ENCODE measurements at places on chromosomes 5 and 9.

DNA sequence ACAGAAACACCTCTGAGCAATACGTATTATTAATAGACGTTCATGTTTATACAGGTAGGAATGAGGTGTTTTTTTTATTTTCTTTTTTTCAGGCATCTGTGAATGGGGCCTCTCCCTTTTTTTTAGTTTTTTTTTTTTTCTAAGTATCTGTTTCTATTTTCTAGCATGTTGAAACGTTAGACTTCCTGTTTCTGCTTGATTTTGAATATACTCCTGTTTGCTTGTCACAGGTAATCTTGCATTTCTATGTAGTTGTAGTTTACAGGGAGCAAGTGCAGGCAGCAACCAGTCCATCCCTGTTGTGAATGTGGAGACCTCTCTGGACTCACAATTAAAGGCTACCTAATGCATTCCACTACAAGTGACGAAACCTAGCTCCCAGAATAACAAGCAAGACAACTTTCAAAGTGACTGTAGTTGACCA, 22.8 kb upstream of the TNFAIP8 start:
- no peak for DNase-seq

DNA sequence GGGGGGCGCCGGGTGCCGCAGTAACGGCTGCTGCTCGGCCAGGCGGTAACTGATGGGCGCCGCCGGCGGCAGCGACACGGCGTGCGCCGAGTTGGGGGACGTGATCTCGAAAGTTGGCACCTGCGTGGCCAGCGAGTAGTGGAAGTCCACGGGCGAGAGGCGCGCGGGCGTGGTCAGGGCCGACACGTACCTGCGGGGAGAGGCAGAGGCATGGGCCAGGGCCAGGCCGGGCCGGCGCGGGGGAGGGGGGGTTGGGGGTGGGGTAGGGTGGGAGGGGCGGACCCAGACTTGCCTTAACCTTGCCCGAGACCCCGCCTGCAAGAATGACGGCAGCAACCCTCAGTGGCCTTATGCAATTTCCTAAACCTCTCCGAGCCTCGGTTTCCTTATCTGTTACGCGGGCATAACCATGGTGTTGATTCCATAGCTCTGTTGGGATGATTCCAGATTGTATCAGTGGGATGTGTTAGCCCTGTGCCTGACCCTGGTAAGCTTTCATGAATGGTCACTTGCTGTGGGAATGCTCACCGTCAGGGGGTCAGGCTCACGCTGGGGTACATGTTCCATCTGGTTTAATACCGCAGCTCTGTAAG, 53.0 kb downstream of the PSD2 start:
- peak; percentile 15 for DNase-seq

GRCh38 chr9:132383462-132383883, 23.2 kb downstream of the TTF1 start:
- DNase-seq: no peak

DNA sequence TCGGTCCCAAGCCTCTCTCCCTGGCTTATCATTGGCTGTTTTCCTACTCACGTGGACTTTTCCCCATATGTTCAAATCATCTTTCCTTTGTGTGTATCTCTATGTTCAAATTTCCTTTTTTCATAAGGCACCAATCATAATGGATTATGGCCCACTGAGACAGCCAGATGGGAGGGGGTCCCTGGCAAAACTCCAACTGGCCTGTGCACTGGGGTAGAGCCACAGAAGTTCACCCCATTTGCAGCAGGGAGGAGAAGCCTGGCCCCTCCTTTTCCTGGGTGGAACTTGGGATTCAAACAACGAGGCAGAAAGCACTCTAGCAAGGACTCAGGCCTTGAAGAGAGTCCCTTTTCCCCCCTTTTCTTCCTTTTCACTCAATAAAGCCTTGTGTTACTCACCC, 362.4 kb downstream of the CDH18 start:
- DNase-seq: no peak

GRCh38 chr9:3205421-3206095, 320.2 kb downstream of the RFX3 start:
- DNase-seq: no peak

- DNase-seq: no peak
Measured at GRCh38 chr9:4228606-4229005, 71.3 kb downstream of the GLIS3 start.

GRCh38 chr5:41527201-41527779, 16.9 kb upstream of the PLCXD3 start:
- DNase-seq: no peak

DNA sequence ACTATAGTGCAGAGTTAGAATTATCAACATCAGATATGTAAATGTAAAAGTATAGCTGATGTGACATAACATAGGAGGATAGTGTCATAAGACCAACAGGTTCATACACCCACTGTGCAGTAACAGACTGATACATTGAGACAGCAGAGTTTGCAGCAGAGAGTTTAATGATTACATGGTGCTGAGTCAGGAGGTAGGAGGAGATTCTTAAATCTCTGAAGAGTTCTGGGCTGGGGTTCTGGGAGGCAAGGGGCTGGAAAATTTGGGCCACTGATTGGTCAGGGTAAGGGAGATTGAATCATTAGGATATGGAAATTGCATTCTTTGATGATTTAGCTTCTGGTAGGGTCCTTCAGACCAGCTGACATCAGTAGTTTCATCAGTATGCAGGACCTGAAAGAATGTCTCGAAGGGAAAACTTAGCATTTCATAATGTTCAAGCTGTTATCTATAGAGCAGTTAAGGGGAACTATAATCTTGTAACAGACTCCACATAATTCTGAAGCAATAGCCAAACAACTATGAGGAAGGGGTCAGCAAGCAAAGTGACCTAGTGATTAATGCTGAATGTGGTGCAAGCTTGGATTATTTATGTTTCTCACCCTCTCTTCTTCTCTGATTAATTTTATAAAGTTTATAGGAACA, 35.6 kb downstream of the CCL28 start:
- DNase-seq: no peak

GRCh38 chr5:176514244-176514950, 22.8 kb downstream of the RNF44 start:
- no peak for DNase-seq

DNA sequence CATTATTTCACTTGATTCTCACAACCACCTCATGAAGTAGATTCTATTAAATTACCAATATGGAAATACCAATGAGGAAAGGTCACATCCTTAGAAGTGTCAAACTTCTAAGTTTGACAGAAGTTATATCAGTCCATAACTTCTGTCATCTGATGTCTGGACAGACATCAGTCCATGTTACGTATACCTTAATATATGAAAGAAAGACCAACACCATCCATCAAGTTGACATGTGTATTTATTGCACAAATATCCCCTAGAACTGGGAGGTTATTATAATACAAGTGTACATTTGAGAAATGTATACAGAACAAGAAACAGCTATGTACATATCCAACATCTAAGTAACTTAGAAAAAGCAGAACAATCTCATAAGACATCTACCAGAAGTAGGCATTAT, 6.5 kb upstream of the RAPGEF6 start:
- DNase-seq: no peak

DNA sequence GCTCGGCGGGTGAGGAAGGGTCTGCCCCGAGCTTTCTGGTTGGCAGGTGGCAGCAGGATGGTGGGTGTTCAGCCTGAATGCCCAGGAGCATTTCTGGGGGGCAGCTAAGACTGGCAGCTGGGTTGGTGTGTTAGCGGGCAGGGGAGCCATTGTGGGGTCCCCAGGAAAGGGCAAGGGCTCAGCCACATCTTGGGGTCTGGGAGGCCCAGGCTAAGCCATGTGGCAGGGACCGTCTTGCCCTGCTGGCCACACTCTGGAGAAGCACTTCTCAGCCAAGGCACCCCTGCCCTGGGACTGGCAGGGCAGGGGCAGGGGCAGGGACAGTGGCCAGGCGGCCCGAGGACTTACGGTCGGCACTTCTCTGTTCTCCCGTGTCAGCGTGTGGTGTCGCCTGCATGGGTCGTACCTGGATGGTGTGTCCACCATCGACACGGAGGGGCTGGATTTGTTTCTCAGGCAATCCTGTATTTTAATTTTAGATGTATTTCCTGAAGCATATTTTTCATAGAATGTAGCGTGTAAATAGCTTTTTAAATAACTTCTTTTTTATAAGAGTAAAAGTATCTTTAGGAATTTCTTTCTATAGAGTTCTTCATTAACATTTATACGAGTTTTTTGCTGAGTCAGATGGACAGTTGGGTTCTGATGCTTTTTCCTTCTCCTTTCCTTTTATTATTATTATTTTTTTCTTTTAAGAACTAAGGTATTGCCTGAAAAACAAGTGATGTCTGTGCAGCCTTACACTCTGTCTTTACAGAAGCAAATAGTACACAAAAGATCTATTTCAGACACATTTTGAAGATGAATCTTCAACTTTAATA, 102.0 kb downstream of the PHF2 start:
- no peak for DNase-seq

DNA sequence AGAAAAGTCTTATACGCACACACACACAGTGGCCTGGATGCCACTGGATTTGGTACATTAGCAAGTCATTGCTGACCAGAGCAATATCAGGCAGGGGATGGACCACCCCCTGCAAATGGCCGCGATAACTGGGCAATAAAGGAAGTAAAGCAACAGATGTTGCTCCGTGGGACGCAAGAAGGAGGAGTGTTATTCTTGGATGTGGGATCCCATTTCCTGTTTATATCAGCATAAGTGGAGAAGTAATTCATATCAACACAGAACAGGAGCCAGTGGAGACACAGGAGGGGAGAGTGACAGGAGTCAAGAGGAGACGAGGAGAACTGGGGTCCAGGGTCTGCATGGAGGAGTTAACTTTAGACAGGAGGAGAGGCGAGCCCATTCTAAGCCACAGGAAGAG, 18.4 kb downstream of the RUFY1 start:
- DNase-seq: no peak

DNA sequence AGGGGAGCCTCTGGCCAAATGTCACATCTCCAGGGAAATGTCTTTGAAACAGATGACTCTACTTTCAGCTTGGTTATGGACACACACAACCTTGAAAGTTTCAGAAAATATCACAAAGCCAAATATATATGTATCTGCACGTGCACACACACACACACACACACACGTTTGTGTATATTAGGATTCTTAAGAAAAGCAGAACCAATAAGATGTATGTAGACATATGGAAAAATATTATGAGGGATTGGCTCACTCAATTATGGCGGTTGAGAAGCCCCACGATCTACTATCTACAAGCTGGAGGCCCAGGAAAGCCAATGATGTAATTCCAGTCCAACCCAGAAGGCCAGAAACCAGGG, 194.9 kb downstream of the PALM2AKAP2 start:
- no peak for DNase-seq

DNA sequence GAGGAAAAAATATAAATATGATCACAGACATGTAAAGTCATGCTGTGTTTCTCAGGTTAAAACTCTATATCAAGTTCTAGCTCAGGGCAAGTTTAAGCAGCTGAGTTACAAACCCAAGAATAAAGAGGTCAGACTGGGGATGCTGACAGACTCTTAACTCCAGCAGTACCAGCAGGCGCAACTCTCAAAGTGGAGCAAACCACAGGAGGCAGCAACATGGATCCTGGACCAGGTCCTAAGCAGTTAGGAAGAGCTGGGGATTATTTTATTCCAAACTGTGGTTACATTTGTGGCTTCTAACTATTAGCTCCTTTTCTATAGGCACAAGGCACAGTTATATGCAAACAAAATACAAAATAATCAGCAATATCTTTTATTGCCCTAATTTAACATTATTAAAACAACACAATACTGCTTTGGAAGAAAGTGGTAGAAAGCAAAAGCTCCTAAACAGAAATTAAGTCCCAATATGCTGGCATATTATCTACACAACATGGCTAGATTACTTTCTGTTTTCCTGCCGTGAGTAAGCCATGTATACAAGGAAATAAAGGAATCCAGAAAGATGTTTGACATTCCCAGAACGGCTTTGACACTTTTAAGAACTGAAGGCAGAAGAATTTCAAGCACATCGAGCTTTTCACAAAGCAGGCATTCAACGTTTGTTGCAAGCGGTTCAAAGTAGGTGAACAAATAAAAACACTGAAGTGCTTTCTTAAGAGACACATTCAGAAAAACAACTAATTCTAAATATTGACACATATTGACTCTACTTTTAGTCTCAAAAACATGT, 378.8 kb upstream of the ZNF608 start:
- DNase-seq: no peak

GRCh38 chr9:19026375-19026774, 6.6 kb downstream of the SAXO1 start:
- no peak for DNase-seq

All from stimulated activated CD8-positive, alpha-beta memory T cell treated with anti-CD3 and anti-CD28 coated beads, Interleukin-4, amount 100 ng/mL, for 1 hour (primary cell).